ENCODE measurements at places on chromosomes 13 and 19.

DNA sequence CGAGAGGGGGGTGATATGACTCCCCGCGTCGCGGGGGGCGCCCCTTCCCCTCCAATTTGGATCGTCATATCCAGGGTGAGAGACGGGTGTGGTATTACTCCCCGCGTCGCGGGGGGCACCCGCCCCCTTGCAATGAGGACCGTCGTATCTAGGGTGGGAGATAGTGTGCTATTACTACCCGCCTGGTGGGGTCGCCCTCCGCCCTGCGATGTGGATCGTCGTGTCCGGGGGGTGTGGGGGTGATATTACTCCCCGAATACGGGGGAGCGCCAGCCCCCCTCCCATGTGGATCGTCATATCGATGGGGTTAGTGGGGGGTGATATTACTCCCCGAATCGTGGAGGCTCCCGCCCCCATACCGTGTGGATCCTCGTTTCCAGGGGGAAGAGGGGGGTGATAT lies 29.2 kb upstream of the RGCC start:
- DNase-seq: peak; percentile 20

DNA sequence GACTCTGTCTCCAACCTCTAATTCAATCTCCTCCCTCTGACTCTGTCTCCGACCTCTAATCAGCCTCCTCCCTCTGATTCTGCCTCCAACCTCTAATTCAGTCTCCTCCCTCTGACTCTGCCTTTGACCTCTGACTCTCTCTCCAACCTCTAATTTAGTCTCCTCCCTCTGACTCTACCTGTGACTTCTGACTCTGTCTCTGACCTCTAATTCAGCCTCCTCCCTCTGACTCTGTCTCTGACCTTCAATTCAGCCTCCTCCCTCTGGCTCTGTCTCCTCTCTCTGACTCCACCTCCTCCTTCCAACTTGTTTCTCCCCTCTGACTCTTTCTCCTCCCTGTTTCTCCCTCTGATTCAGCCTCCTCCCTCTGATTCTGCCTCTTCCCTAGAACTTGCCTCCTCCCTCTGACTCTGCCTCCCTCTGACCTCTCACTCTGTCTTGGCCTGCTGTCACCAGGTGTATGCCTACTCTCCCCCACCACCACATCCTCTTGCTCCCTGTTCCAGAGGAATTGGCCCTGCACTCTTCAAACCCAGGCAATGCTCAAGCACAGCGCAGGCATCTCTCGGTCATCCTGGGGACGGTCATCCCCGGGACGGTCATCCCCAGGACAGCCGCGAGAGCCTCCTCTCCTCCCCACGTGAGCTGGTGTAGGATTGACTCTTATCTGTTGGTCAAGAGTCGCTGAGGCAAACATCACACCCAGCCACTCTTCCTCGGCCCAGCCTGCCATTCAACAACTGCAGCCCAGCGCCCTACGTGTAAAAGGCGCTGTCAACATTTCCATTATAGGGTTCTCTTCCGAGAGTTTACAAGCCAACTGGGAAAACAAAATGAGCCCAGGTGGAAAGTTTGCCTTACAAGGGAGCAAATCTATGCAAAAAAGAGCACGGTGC lies 60.2 kb downstream of the ZIC5 start:
- no peak for DNase-seq

- no peak for DNase-seq
Observed at GRCh38 chr19:56875717-56876116, 35.2 kb upstream of the PEG3 start.

DNA sequence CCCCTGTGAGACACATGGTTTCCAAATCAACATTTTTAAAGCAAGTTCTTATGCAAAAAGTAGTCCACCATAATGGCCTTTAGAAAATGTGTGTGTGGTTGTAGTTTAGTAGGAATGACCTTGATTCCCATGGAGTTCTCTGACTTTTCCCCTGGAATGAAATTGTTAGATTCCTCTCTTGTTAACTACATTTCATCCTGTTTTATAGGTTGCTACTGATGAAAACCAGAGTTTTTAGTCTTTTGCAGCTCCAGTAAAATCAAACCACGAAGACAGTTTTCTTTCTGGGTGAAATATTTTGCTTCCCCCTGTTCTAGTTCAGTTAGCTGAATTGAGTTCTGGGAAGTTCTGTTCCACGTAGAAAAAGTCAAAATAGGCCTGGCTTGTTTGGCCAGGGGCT lies 107.7 kb downstream of the RAB20 start:
- no peak for DNase-seq

DNA sequence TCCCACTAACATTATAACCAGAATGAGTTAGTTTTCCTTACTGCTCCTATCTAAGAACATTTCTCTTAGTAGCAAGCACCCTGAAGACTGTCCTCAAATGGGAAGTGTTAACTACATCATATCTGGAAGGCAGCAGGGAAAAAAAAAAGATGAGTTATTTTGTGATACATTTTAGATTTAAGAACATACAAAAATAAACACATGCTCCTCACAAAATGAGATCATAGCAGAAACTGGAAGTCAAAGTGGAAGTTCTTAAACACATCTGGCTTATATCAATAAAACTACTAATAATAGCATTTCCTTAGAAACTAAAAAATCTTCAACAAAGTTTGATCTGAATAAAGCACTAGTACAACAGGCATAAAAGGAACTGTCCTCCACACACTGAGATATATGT lies 70.4 kb downstream of the SLITRK6 start:
- DNase-seq: no peak

DNA sequence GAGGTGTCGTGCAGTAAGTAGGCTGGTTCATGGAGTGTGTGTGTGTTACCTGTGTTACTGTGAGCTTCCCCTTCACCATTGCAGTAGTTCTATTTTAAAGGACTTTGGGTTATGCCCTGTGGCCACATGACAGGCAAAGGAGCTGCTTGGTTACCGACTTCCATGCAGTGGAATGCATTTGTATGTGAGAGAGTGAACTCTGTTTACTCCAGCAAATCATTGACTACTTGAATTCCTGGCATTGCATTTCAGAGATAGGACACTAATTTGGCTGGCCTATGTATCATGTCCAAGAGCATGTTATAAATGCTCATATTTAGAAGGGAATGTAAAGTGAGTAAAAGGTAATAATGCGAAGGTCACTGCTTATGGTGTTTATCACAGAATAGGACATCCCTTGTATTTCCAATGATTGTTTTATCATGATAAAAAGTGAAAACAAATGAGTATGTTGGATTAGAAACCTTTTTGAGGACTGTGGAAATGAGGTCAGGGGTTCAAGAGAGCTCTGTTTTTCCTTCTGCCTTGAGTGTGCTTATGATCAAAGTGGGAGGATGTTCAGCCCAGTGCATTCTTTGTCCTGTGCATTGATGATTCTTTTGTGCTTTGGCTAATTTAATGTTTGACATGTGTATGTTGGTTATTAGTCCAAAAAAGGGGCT lies 156.5 kb downstream of the LMO7 start:
- no peak for DNase-seq

- DNase-seq: no peak
Observed at GRCh38 chr19:46762245-46762890, 16.1 kb upstream of the STRN4 start.

DNA sequence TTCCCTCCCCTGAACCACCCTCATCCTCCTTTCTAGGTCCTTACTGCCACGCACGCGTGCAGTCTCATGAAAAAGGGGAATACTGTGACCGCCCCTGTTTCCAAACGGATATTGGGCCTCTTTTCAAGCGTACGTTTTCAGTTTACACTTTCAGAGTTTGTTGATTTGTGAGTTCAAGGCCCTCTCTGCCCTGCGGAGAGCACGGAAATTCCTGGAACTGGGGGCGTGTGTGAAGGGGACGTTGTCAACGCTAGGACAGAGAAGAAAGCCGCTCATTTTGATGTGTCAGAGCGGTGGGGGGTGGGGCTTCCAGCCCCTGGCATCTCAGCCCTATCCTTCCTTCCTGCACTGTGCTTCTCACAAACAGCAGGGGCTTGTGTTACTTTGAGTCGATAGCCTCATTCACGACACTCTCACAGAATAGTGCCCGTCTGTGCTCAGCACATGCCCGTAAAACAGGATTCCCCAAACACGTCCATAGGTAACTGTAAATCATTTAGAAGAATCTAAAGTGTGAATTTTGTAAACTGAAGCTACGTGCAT lies 137.6 kb upstream of the PEG3 start:
- DNase-seq: no peak

DNA sequence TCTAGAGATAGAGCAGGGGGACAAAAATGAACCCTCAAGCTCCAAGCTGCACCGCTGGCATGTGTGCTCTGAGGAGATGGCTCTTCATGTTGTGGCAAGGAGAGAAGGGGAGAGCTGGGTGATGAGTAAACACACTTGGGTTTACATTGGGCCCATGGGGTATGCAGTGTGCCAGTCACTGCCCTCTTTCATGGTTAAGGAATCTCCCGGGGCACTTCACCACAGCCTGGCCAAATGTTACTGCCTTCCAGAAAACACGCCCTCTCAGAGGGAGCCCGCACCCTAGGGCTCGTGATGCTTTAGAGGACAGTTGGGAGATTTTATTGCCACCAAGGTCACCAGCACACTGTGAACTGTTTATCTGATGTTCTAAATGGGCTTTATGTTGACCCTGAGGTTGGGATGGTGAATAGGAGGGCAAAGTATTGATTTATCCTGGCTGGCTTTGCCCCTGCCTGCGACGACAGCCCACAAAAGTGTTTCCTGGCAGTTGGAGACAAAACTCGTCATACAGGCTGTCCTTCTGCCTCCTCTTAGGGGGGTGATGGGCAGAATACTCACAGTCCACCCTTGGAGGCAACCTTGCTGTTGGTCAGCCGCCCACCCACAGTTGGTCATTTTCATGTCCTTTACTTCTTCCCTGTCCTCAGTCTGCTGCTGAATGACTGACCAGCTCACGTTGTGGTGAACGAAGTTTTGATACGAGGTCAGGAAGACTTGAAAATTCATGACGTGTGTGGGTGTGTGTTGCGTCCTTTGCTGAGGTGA lies 156.9 kb downstream of the STK24 start:
- no peak for DNase-seq

DNA sequence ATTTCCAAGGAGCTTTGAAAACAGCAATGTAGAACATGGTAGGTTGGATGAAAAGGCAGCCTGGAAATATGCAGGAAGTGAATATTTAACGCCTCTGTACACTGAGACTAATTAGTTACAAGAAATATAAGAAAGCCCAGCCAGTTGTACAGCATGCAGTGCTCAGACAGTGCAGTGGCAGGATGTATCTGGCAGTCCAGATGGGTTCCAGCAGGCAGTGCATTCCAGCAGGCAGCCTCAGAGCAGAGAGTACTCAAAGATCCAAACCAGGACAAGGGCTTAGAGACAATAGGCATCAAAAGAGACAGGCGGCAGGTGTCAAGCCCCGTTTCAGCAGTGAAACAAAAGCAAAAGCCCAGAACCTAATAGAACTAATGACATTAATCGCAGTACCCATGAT lies 2776.3 kb downstream of the PCDH9 start:
- no peak for DNase-seq

- DNase-seq: no peak
Observed at GRCh38 chr19:49335071-49335783, at the start of gene CD37. Gene CD37 (plus strand): TSS chr19:49335406. CDS start chr19:49335541, 135 bp downstream.

GRCh38 chr19:38838986-38839761 lies 7.6 kb upstream of the ECH1 start:
- DNase-seq: no peak

DNA sequence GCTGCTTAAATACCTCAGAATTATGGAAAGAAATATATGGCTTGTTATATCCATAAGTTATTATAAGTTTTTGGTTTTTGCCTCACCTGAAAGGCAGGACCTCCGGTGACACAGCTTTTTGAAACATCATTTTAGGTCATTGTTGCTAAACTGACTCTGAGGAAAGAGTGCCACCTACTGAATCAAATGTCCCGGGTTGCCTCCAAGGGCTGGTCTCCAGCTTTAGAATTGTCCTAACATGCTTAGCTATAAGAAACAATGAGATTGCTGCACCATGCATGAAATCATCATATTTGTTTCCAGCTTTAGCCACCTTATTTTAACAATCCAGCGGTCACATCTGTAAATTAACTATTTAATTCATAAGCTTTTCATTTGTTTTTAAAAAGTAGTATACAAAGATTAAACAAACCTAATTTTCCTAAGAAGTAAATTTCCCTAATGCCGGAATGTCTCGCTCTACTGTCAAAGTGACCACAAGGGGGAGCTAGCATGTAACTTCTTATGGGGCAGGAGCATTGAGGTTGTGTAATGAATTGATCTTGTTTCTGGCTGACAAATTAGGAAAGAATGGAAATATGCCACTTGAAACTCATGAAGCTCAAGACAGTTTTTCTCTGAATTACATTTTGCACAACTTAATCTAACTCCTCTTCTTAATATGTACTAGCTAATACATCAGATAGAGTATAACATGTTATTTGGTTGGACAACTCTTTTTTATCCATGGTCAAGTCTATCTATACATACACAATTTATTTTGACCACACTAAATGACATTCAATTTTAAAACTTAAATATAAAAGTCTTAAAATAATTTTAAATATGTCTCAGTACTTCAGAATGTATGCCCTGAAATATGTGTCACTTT lies 6.7 kb upstream of the PCDH17 start:
- DNase-seq: no peak

DNA sequence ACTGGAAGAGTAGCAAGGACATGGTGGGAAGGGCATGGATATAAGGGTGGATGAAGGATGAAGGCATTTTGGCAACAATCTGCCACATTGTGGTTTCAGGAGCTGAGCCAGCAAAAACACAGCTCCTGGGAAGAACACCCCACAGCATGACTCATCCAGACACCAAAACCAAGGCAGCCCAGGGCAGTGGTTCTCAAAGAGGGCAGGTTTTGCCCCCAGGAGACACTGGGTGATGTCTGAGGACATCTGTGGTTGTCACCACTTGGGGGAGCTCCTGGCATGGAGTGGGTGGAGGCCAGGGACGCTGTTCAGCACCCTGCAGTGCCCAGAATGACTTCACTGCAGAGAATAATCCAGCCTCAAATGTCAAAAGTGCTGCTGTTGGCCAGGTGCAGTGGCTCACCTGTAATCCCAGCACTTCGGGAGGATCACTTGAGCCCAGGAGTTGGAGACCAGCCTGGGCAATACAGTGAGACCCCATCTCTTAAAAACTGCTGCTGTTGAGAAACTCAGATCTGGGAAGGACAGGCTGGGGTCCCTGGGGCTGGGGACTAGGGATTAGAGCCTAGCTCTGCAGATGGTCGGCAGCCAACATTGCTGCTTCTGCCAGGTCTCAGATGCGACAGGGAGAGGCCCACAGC lies 16.1 kb downstream of the ZFR2 start:
- DNase-seq: no peak

DNA sequence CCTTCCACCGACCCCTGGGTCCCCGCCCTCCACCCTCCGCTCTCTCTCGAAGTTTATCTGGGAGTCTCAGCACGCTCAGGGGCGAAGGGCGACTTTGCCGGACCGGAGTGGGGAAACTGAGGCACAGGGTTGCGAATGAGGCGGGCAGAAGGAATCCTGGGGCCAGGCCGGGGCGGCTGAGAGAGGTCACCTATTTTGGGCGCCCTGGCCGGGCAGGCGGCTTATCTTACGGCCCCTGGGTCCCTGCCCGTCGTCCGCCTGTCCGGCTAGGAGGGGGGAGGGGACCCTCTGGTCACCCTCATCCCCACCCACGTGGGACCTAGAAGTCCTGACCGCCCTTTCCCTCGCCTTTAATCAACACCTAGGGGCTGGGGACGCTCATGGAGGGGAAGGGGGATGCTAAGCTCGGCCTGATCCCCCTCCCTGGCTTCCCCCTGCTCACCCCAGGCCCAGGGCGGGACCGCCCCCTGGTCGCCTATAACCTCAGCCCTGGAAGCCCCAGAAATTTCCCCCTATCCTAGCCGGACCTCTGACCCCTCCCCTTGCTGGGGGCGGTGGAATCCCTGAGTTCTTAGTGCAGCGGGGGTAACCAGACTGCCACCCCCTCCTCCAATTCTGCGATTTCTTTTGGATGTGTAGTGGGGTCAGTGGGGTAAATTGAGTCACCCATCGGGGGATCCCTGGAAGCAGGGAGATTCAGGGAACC lies 556 bp downstream of the TRIP10 start:
- DNase-seq: no peak

- DNase-seq: no peak
Observed at GRCh38 chr13:74039667-74040066, 94.5 kb downstream of the KLF12 start.
